ENCODE measurements at places on chromosomes 5 and 9.

- DNase-seq, result no peak
Observed at GRCh38 chr5:177083357-177083756, 3.4 kb upstream of the FGFR4 start.

DNA sequence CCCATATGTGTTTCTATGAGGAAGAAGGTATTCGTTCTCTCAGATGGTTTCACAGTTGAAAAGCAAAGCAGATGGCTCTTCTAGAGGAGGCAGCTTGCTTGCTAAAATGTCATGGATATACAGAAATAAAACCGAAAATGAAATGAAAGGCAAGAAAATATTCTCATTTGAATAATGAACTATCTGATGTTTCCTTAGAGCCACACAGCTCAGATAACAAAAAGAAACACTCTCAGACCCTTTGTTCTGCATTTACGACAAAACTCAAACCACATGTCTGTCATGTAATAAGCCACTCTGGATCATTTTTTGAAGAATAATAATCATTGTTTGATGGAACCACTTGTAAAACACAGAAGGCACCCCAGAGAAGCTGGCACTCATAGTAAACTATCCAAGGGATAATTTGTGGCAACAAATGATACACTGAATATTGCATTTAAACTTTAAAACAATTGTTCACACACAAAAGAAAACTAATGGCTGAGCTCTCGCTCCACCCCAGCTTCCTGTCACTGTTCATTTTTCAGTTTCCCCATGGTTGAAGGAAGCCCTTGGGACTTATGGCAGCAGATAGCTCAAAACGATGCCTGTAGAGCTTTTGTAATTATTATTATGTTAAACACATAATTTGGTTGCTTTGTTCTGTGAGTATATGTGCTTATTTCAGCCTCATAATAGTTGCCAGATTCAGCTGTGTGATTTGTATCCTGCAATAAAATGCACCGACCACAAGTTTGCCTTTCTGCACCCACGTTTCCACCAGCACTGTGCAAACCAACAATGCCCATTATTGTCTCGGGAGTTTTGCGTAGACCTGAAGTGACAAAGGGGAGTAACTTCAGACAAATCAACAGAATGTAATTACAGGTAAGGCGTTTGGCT, 256.0 kb downstream of the TMEM167A start:
- no peak for DNase-seq

- no peak for DNase-seq
Observed at GRCh38 chr9:112446526-112446925, 40.1 kb upstream of the KIAA1958 start.

- no peak for DNase-seq
Observed at GRCh38 chr5:87372705-87373104, 40.0 kb downstream of the CCNH start.

DNA sequence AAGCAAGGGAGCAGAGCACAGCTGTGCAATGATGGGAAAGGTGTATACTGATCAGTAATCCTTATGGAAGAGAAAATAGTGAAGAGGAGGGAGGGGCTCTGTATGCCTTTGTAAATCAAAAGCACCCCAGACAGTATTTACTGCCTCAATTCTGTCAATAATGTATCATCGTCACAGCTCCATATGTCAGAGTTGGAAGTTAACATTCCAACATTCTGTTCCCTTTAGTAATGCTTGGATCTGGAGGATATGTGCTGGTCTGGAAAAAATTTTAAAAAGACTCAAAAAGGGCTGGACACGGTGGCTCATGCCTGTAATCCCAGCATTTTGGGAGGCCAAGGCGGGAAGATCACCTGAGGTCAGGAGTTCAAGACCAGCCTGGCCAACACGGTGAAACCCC, 310.4 kb downstream of the ACTL7B start:
- no peak for DNase-seq

GRCh38 chr9:115170358-115171073, 52.6 kb upstream of the TNC start:
- no peak for DNase-seq

DNA sequence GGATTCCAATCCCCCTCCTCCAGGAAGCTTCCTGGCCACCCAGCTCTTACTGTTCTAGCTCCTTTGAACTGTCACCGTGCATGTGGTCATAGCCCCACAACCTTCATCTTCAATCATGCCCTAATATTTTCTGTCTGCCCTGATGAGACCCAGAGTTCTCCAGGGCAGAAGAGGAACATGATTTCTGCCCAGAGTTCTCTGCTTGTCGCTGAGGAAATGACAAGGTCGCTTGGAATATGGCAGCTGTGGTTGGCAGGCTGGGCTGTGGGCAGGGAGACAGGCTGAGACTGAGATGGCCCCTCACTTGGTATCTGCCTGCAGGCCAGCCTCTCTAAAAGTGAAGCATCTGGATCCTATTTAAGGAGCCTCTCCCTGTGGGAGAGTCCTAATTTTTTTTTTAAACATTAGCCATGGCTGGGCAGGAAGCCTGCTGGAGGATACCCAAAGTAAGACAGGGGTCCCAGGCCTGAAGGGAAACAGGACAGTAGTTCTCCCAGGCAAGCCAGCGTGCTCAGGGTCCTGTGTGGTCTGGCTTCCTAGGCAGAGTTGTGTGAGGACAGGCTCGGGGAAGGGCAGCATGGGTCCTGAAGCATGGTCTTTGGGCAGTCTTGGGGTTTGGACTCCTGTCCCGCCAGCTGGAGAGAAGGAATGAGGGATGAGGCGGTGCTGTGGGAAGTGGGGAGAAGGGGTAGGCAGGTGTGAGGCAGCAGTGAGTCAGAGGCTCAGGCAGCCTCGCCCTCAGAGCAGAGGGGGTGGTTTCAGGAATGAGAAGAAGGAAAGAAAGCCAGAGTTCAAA, 242.1 kb downstream of the FSTL4 start:
- DNase-seq, result no peak

- no peak for DNase-seq
Observed at GRCh38 chr9:127392976-127393375, 4.0 kb upstream of the SLC2A8 start.
